ENCODE measurements at places on chromosomes 4 and X.

DNA sequence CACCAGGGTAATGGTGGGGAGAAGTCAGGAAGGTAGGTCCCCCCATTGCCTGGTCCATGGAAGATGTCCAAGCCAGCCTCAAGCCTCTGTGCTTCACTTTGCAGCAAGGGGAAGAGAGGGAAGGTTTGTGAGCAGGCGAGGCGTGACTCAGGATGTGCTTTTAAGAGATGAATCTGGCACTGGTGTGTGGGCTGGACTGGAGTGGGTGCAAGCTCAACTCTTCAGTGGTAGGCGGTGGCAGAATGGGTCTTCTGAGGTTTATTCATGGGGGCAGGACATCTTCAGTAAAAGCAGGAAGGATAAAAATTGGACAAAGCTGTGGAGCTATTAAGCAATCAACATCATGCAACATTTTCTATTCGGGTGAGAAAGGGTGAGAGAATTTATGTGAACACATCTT is 19.4 kb downstream of the GPM6B start:
- no peak for DNase-seq

- no peak for DNase-seq
Measured at GRCh38 chr4:182812916-182813315, 104.3 kb downstream of the DCTD start.

- DNase-seq, result no peak
Measured at GRCh38 chrX:41289095-41289494, 44.9 kb upstream of the DDX3X start.

DNA sequence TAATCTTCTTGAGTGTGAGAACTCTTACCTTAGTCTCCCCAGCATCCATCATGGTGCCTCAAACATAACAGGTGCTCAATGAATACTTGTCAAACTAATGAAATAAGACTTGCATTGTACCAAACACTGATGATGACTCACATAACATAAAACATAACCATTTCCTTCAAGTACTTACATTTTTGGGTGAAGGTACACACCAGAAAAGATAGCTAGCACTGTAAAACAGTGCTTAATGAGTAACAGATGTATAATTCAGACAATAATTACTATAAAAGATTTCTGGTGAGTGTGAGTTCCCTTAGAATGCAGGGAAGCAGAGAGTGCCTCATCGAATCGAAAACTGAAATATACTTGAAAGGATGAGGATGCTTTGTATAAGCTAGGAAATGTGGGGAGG is 70.1 kb upstream of the HCCS start:
- no peak for DNase-seq

DNA sequence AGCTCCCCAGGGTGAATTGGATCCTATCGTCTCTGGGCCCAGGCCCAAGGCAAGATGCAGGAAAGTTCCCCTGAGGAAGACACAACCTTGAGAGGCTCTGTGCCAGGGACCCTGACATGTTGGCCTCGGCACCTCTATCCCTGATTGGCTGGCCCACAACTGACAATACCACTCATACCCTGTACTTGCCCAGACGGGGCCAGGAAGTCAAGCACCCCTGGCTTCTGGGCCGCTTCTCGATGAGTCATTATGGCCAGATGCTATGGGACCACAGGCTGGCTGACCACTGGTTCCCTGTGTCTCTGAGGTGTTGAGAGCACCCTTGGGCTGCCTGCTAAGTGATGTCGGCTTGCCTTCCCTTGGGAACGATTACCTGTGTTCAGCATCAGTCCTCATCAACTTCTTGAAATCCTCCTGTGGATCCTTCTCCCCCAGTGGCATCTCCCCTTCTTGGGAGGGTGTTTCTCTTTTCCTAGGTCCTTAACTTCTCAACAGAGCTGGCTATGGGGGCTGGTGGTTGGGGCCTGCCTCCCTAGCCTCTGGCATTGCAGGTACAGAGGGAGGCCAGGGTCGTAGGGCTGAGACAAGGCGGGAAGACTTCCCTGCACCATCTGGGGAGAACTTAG is 54.5 kb upstream of the MAMLD1 start:
- DNase-seq, result no peak

DNA sequence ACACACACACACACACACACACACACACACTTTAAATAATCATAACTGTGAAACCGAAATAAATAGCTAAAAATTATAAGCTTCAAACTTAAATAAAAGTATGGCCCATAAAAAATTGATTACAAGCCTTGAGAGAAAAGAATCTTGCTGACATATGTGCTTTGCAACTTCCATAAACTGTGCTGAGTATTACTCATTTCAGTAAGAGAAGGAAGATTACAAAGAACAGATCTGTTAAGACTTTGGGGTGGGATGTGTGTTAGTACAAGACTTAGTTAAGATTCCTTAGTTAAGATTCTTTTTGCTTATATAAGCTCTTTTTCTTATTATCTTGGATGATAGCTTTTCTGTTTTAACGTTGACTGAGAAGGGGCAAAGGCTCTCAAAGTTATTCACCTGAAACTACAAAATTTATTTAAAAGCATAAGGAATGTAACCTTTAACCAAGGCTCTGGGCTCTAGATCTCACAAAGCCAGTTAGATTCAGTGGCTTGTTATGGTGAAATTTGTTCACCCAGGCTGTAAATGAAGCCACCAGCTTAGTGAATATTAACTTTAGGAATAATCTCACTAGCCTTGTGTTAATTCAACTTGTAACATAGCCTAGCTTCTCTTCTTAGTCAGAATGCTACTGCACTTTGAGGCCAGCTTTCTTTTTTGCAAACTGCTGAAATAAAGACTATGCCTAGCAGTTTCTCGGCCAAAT is 58.2 kb downstream of the ARSJ start:
- no peak for DNase-seq

DNA sequence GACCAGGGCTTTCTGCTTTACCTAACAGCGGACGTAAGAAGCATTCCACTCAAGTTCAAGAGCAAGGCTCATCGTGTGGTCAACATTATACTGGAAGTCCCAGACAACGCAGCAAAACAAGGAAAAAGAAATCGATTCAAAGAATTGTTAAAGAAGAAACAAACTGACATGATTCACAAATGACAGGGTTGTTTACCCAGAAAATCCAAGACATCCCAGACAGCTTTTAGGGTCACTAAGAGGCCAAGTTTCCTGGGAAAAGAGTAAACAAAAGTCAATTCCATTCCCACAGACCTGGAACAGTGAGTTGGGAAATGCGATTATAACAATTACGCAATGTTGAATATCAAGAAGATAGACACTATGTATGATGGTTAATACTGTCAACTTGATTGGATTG is 21.5 kb upstream of the HTRA3 start:
- DNase-seq, result no peak

DNA sequence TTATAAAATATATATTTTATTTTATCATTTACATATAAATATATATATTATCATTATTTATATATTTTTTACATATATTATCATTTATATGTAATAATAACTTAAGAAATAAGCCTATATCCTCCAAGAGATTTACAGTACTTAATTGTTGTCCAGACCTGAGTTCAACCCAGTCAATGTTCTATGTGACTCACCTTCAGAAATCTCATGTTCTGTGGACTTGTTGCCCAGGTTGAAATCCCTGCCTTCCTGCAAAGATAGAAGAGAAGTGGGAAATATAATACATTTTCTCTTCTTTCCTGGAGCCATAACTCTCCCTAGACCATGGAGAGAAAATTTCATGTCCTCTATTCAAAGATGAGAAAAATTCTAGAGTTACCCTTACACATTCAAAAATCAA is 247.3 kb downstream of the PARM1 start:
- DNase-seq, result no peak

- DNase-seq, result no peak
Measured at GRCh38 chr4:117908306-117909207, 125.7 kb upstream of the NDST3 start.

Data from stimulated activated CD4-positive, alpha-beta T cell treated with anti-CD3 and anti-CD28 coated beads, Interleukin-4, amount 100 ng/mL, for 48 hours (primary cell).